ENCODE measurements at places on chromosomes 7 and 10.

GRCh38 chr10:117463545-117463920, 79.0 kb upstream of the EMX2 start:
- DNase-seq, result no peak

DNA sequence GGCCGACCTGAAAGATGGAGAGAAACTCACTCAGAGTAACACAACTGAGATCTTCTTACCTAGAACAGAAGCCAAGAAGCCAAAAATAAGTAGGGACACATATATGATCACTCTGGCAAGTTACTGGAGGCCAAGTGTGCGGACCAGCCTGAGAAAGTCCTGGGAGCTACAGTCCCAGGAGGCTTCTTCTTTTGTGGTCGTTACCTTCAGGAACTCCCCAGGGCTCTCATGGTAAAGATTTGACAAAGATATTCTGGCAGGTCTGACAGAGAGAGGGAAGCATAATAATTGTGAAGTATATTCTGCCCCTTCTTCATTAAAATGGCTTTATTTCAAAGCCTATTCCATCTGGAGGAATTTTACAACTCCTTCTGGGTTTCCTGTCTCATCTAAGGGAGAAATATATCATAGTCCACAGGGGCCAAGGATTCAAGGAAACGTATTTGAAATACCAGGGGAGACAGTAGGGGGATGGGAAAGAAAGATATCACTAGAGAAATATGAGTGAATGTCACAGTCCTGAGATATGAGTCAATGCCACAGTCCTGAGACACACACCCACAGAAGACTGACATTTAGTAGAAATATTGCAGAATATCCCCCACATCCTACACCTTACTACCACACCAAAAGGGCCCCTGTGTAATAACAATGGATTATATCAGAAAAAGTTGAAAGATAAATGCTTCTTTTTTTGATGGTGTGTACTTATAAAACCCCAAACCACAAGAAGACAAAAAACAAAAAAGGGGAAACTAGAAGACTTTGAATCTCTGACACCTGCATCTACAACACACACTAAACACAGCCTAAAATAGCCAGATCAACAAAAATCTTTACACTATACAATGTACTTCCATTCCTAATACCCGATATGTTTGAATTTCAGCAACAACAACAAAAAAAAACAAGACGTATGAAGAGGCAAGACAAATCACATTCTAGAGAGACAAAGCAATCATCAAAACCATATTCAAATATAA, 594.2 kb upstream of the NRG3 start:
- DNase-seq, result no peak

DNA sequence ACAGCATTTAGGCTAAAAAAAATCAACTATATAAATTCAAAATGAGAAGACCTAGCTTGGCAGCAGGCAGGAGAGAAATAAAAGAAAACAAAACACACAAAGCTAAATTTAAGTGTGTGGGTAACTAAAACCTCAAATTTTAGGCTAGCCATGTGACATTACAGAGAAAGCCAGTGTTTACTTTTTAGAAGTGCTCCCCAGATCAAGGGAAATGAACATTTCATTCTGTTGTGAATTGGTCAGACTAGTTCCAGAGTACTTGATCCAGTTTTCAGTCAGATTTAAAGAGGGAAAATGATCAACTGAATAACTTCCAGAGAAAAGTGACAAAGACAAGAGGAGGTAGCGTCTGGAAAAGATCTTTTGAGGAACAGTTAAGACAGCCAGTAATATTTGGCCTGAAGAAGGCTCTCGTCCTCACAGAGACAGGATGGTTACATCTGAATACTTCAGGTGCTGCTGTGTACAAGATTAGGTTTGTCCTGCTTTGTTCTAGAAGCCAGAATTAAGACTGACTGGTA, 563.4 kb downstream of the KCNMA1 start:
- DNase-seq, result no peak

DNA sequence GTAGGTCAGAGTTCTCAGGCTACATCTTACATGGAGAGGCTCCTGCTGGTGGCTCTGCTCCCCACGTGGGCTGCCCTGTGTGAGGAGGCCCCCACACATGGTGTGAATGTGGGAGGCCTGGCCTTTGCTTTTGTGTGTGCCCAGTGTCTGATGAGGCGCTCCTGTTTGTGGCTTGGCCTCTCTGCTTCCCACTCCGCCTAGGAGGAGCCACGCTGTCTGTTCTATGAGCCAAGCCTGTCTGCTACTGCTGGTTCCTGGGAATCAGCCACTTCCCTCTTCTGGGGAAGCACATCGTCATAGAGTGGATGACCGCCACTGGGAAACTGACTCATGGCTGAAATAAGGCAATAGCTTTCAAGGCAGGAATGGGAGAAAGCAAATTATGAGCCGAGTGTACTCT, 87.1 kb downstream of the CYP26A1 start:
- no peak for DNase-seq

- DNase-seq, result no peak
Measured at GRCh38 chr7:123410273-123410904, 124.0 kb downstream of the IQUB start.

DNA sequence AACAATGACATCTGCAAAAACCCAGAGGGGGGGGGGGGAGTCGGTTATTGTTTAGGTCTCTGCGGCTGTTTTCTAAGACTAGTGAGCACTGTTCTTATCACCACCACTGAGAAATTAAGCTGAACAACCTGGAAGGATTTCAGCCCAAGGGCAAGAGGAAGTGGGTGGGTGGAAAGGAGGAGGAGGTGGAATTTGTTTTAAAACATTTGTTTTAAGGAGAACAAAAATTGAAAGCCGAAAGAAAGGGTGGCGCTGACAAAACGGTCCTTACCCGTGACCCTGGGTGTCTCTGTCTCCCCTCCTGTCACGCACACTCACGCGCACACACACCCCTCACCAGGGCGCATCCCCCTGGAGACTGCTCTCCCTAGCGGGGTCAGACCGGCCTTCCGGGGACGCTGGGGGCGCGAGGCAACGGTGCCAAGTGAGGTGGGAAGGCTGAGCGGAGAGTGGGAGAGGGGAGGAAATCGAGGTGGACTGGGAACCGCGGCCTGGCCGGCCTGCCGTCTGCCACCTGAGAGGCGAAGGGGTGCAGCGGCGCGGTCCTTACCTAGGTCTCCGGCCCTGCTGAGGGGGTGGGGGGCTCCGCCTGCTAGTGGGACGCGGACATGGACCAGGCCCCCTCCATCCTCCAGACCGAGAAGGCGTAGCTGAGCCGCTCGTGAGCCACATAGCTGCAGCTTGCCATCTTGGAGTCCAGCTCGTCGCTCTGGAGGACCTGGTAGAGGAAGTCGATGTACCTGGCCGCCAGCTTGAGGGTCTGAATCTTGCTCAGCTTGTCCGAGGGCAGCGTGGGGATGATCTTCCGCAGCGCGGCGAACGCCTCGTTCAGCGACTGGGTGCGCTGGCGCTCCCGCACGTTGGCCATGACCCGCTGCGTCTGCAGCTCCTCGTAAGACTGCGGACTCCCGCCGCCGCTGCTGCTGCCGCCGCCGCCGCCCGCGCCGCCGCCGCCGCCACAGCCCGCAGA, 1.0 kb downstream of the TWIST1 start:
- no peak for DNase-seq

- no peak for DNase-seq
Measured at GRCh38 chr7:78924581-78924980, 528.9 kb downstream of the MAGI2 start.

GRCh38 chr7:148304083-148304335, 286.6 kb upstream of the C7orf33 start:
- DNase-seq, result no peak

GRCh38 chr7:141700848-141701371, 1.1 kb downstream of the DENND11 start:
- DNase-seq, result peak; percentile 2

- no peak for DNase-seq
Measured at GRCh38 chr10:110457851-110458250, 39.9 kb upstream of the DUSP5 start.

DNA sequence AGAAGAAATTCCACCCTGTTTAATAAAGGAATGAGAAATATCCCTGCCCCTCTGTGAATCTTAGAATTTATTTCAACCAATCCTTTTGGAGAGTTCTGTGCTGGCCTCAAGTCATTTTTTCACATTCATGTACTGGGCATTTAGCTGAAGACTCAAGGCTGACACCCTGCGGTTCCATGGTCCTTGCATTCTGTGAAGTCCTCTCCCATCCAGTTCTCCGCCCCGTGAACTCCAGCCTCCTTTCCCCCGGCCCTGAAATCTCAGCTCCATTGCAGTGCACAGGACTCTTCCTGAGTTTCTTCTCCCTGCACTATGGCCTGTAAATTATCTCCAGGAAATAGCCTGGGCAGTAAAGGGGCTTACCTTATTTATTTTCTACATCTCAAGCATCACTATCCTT, 183.0 kb upstream of the KCND2 start:
- no peak for DNase-seq

- no peak for DNase-seq
Measured at GRCh38 chr10:13857451-13857850, 270.7 kb downstream of the PRPF18 start.

DNA sequence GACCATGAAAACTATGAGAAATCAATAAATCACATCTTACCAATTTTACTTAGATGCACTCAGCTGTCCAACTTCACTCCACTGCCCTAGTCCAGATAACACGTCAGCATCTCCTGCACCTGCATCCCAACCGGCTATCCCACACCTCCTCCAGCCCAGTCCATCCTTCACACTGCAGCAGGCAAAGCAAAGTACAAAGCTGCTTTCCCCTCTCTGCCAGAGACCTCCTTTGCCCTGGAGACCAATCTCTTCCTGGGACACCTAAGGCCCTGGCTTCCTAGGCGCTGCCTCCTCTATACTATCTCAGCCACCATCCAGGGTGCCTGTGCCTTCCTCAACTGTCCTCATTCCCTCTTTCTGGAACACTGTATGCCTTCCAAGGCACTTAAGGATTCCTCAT, 90.3 kb upstream of the DDC start:
- DNase-seq, result no peak

- DNase-seq, result no peak
Measured at GRCh38 chr10:95792874-95793285, 36.9 kb downstream of the ENTPD1 start.

- no peak for DNase-seq
Measured at GRCh38 chr7:151824373-151824933, 52.5 kb downstream of the PRKAG2 start.

- no peak for DNase-seq
Measured at GRCh38 chr7:82410461-82410860, 33.1 kb downstream of the CACNA2D1 start.

GRCh38 chr7:99210265-99210970, 2.5 kb upstream of the KPNA7 start:
- no peak for DNase-seq

DNA sequence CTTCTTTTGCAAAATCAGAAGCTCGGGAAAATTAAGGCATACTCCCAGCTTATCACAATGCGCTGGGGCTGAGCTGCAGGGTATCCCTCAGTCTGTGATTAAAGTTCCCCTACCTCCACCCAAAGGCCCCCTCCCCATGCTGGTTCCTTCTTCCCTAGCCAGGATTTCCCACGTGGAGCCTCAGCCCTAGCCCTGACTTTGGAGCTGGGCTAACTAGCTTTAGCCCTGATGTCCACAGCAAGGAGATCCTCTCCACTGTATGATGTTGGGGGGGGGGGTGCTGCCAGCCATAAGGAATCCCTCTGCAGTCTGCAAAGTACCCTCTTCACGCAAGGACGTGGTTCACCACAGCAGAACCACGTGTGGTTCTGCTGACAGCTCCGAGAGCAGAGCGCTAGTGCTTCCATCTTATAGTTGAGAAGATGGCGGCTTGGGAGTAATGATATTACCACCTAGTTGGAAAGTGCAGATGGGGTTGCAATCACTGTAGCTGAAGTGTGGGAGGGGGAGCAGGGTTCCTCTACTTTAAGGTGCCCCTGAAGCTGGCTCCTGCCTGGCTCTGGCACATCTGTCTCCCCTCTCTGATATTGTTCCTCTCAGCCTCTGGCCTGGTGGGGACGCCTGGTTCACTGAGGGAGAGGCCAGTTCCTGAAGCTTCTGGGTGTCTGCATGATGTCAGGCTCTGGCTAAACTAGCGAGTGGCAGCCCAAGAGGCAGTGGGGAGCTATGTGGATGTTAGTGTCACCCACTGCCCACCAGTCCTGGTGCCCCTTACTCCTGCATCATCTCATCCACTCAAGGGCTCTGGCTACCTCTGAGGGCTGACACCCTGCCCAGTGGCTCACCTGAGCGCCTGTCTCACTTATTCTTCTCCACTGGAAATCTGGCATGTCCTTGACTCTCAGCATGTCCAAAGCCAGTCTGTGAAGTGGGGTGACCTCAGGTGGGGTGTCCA, 270.7 kb downstream of the RPS24 start:
- DNase-seq, result no peak

DNA sequence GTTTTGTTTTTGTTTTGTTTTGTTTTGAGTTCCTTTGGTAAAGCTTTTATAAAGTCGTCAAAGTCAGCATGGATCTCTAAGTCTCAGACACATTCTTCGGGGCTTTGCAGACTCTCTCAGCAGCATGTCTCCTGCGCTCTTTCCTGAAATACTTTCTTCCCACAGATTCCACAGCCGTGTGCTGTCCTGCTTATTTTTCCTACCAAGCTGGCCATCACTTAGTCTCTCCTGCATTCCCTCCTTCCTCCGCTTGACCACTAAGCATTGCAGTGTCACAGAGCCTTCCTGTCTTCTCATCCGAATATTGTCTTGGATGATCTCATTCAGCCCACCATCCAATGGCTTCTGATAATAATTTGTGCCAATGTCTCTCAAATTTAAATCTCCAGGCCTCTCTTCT, 434.3 kb upstream of the C7orf33 start:
- DNase-seq, result no peak

- DNase-seq, result no peak
Measured at GRCh38 chr10:100551196-100551595, 15.5 kb downstream of the HIF1AN start.

GRCh38 chr7:3300651-3301448, at the start of gene SDK1:
SDK1 (plus strand) TSS chr7:3301252; CDS start chr7:3301587, 335 bp downstream.
- DNase-seq, result peak; percentile 91

GRCh38 chr10:17101910-17102266, 27.7 kb downstream of the CUBN start:
- no peak for DNase-seq

GRCh38 chr10:117346574-117346973, 28.7 kb downstream of the PDZD8 start:
- DNase-seq, result no peak

GRCh38 chr10:114310346-114310745, 71.3 kb downstream of the VWA2 start:
- DNase-seq, result no peak

DNA sequence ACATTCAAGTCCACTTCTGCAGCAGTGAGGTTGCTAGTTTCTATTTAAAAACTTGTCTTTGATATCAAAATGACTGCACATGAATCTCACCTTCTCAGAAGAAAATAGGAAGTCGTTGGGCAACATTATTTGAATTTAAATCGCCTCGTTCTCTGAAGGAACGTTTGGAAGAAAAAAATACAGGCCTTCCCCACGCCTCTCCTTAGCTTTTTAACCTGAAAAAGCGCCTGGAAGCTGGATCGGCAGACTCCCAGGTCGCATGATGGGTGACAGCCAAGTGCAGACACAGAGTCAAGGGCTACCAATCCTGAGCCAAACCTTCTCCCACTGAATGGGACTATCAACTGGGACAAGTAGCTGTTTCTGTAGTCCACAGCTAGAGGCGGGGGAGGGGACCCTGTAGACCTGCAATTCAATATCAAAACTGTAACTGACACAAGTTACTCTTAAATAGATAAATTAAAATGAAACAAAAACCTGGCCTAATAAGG, 2.2 kb downstream of the FAM53B start:
- DNase-seq, result peak; percentile 39

- DNase-seq, result no peak
Measured at GRCh38 chr10:91838199-91838598, 40.0 kb downstream of the TNKS2 start.

Data from activated naive CD4-positive, alpha-beta T cell treated with Interleukin-2 at 50 U/mL for 16 hours (primary cell).